Retina (tissue), 1 donor: ENCODE measurements at places on chromosomes 3 and 15.
A peak's percentile ranks its signal among the peaks of the same experiment; 100 is the strongest.

GRCh38 chr15:93035092-93035915 is 53.7 kb downstream of the RGMA start:
- no peak for DNase-seq

- DNase-seq, result peak; percentile 81
These were observed at the start of gene LRRK1 for GRCh38 chr15:100918690-100919480. LRRK1 (plus strand) TSS chr15:100919357; CDS start chr15:100924633, 5,276 bp downstream.

- no peak for DNase-seq
These were observed 129.1 kb downstream of the ATP10A start for GRCh38 chr15:25733856-25734679.

- DNase-seq, result no peak
These were observed 288.9 kb downstream of the ZNF385D start for GRCh38 chr3:21462141-21462540.

GRCh38 chr3:173725507-173725906 is 328.0 kb downstream of the NLGN1 start:
- no peak for DNase-seq

- DNase-seq, result no peak
These were observed 737 bp upstream of the ITPR1 start for GRCh38 chr3:4492208-4493013.

GRCh38 chr3:128547368-128547987 is 54.5 kb upstream of the GATA2 start:
- no peak for DNase-seq

GRCh38 chr3:41186297-41186696 is 13.0 kb upstream of the CTNNB1 start:
- no peak for DNase-seq

- peak; percentile 68 for DNase-seq
These were observed 137.3 kb downstream of the SSR3 start for GRCh38 chr3:156417559-156418132.

- no peak for DNase-seq
These were observed 97.2 kb upstream of the TMCO5A start for GRCh38 chr15:37837276-37837675.

- DNase-seq, result peak; percentile 68
These were observed 26.2 kb downstream of the MAP4 start for GRCh38 chr3:47989981-47990440.

DNA sequence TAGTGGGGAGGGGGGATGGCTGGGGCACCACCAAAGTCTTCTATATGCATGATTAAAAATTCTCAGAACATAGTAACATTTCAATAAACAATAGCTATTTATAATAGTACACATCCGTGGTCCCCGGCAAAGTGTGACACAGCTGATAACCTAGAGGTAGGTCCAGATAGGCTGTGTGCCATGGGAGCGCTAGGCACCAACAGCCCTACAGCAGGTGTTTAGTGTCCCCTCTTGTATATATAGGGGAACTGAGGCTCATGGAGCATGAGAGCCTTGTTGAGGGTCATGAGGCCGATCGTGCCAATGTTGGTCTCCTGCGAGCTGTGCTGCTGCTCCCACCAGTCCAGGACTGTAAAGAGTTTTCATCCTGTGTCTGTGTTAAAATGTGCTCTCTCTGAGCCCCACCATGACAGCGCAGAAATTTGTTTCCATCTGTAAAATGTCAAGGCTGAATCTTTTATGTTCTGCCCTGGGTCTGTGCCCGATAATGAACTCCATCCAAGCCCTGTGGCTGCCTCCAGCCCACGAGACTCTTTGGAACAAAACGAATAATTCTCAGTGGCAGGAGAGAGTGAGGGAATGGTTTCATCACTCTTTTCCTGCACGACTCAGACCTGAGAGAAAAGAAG is 14.5 kb downstream of the TMEM158 start:
- no peak for DNase-seq

- DNase-seq, result no peak
These were observed 14.2 kb upstream of the HOMER2 start for GRCh38 chr15:82966671-82967071.

GRCh38 chr15:77810130-77810571 is 177.4 kb upstream of the LINGO1 start:
- peak; percentile 61 for DNase-seq

- DNase-seq, result no peak
These were observed 552.3 kb downstream of the NTRK3 start for GRCh38 chr15:87704276-87704675.

DNA sequence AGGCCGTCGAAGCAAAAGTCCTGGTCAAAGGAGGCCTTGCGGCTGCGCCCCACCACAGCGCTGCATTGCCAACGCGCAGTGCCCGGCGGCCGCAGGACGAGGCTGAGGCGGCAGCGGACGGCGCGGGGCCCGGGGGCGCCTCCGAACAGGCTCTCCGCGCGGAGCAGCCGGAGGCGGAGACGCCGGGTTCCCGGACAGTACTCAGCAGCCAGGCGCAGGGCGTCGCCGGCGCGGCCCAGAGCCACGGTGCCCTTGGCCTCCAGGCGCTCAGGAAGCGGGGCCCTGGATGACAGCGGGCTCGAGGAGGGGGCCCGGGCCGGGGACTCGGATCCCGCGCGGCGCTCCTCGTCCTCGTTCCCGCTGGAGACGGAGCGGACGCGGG is 1.1 kb downstream of the C2CD4B start:
- DNase-seq, result peak; percentile 74

GRCh38 chr3:128794770-128795649 is 69.0 kb downstream of the RAB7A start:
- peak; percentile 86 for DNase-seq

DNA sequence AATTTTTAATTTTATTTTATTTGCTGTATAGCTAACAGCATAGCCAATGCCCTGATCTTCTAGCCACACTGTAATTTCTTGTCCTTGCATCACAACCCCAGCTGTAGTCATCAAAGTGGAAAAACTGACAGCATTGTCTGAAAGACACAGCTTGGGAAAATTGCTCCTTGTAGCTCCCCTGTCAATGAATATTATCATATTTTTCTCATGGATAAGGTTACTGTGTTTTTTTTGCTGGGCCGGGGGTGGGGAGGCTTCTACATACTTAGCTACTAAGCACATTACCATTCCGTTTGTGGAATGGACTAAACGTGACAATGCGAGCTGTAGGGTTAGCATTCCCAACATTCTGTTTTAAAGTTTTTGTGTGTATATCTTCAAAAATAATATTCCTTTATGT is 381.3 kb downstream of the TIGIT start:
- no peak for DNase-seq

DNA sequence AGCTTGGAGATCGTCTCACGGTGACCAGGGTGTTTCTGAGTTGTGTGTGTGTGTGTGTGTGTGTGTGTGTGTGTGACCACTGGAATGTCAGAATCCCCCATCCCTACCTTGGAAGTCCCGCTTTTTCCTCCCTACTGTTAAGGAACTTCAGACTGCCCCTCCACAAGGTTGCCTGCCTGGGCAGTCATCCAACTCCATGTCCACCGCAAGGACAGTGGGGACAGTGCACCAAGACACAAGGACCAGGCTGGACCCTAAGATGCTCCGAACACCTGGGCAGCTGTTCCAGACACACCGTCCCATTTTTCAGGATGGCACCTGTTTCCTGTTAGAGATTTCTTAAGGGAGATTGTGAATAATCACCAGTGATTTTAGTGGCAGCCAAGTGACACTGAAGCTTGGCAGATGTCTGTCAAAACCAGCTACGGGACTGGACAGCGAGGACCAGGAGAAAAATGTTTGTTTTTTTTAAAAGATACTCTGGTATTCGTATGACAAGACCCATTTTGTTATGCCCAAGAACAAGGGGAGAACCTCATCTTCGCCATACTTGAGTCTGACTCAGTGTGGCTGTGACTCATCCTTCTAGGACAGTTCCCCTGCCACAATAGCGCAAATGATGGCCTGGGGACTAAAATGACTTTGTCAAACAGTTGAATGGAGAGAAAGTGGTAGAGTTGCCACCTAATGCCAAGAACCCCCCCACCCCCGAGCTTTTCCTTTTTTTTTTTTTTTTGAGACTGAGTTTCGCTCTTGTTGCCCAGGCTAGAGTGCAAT is 15.5 kb downstream of the PAQR9 start:
- DNase-seq, result no peak

DNA sequence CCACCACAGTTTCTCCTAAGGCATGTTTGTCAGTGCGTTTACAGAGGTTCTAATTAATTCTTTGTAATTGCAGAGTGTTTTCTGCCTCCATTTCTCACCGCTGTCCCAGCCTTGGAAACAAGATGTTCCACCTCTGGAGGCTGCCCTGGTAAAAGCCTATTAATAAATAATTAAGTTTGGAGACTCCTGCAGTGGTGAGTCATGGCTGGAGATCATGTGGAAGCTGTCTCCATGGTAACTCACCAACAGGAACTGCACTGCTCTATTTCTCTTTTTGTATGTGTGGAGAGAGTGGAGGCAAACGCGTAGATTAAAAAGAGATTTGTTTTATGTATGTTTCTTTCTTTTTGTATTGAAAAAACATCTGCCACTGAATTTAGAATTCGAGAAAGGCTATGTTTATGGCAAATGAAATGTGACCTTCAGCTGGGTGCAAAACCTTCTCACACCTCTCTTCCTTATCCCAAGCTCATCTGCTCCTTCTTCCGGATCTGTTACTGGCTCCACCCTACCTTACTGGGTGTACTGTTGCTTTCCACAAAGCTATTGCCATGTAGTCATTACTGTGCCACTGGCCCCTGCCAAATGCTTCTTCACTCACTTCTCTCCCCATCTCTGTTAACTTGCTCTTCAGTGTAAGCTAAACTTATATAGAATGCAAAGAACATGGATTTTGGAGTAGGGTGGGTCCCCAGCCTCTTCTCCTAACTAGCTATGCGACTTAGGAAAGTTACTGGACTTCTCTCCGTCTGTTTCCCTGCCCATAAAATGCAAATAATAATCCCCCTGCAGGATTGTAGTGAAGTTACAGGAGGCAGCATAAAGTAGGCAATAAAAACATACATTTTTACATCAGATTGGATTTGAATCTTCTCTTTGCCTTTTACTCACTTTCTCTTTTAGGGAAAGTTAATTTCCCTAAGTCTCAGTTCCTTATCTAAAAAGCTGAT is 778.5 kb downstream of the NTRK3 start:
- peak; percentile 74 for DNase-seq
